Neural progenitor cell (in vitro differentiated cells): ENCODE measurements at places on chromosomes 1 and 21.

DNA sequence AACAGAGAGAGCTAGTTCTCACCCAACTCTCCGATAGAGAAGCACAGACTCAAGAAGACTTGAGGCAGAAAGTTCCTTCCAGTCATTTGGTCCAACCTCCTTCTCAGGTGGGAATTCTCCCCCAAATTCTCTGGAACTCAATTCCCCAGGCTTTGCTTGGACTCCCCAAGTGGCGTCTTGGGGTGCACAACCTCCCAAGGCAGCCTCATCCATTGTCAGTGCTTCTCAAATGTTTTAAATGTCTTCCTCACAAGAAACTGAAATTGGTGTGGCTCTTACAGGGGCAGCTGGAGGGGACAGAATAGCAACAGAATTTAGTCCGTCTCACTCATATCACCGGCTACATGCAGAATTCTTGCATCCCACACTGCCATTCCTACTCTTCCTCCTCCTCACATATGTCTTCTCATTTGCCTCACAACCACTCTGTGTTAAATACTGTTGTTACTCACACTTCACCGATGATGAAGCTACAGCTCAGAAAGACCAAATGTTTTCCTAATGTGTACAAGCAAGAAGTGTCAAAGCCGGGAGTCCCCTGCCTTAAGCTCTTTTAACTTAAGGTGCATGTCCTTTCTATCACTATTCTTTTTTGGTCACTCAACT lies 33.4 kb upstream of the CD84 start:
- no peaks in the 10 kb centered on the region for H3K27me3 ChIP-seq
- H3K27ac ChIP-seq = no peak overlapping the region
- DNase-seq = no peak

- DNase-seq = no peak
- H3K4me3 ChIP-seq = no peak overlapping the region
- H3K27me3 ChIP-seq = no peaks in the 10 kb centered on the region
- H3K4me1 ChIP-seq = peaks cover 6% of the 10 kb centered on the region
- no peaks in the 10 kb centered on the region for H3K36me3 ChIP-seq
Observed at GRCh38 chr1:41246568-41246967, 4.5 kb upstream of the SCMH1 start.

- H3K4me1 ChIP-seq = no peaks in the 10 kb centered on the region
- no peak for DNase-seq
- H3K27ac ChIP-seq = no peak overlapping the region
- H3K27me3 ChIP-seq = peaks cover 1% of the 10 kb centered on the region
- no peaks in the 10 kb centered on the region for H3K36me3 ChIP-seq
Observed at GRCh38 chr21:37921091-37921490, 4.8 kb upstream of the KCNJ6 start.

- peaks cover 15% of the 10 kb centered on the region for H3K4me1 ChIP-seq
- no peak overlapping the region for H3K4me3 ChIP-seq
- no peaks in the 10 kb centered on the region for H3K36me3 ChIP-seq
- H3K27me3 ChIP-seq = no peaks in the 10 kb centered on the region
Observed at GRCh38 chr1:26277261-26277661, 2.6 kb upstream of the SH3BGRL3 start.

DNA sequence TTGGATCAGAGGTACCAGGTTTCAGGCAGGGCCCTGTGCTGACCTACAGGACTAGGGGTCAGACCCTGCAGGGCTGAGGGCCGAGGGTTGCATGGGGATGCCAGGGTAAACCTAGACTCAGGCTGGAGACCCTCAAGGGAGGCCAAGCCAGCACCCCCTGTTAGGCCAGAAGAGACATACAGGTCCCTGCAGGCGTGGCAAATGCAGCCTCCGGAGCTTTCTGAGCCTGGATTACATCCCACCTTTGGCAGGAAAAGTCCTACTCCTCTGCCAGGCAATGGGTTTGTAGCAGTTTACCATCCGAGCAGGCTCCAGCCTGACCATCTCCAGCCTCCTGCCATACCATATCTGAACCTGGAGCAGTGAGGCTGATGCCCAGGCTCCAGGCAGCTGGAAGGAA lies 425.3 kb downstream of the NPHP4 start:
- H3K4me3 ChIP-seq = no peak overlapping the region
- no peak for DNase-seq
- no peaks in the 10 kb centered on the region for H3K36me3 ChIP-seq
- no peaks in the 10 kb centered on the region for H3K4me1 ChIP-seq

DNA sequence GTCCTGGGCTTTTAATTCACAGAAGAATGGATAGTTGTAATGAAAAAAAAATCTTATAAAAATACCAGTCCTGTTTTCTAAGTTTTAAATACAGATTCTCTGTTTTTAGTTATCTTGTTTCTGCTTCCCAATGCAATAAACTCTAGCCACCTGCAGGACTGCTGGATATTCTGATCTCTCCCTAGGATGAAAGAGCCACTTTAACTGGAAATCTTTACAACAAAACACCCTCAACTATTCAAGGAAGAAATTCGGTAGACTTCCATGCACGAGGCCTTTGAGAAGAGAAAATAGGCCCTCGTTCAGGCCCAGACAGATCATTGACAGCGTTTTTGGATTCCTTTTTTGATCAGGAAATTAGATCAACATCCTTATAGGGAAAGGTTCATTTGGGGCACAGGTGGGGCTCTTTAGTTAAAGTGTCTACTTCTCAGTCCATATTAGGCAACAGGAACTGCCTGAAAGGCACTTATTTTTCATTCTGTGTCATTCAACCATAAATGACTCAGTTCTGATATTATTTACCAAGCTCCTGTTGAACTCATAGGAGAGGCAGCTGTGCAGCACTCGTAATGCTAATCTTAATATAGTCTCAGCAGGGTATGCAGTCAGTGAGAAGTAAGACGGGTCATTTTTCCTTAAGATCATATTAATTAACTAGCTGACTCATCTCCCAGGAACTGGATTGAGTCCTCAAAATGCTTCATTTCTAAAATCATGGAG lies 71.1 kb upstream of the ERRFI1 start:
- DNase-seq = no peak
- no peaks in the 10 kb centered on the region for H3K4me1 ChIP-seq
- H3K27ac ChIP-seq = no peak overlapping the region
- H3K4me3 ChIP-seq = no peak overlapping the region
- no peaks in the 10 kb centered on the region for H3K36me3 ChIP-seq
- H3K27me3 ChIP-seq = no peaks in the 10 kb centered on the region

GRCh38 chr1:24683713-24684162 lies 40.6 kb downstream of the SRRM1 start:
- H3K27me3 ChIP-seq = no peaks in the 10 kb centered on the region
- H3K4me3 ChIP-seq = no peak overlapping the region
- no peaks in the 10 kb centered on the region for H3K4me1 ChIP-seq
- no peak for DNase-seq

DNA sequence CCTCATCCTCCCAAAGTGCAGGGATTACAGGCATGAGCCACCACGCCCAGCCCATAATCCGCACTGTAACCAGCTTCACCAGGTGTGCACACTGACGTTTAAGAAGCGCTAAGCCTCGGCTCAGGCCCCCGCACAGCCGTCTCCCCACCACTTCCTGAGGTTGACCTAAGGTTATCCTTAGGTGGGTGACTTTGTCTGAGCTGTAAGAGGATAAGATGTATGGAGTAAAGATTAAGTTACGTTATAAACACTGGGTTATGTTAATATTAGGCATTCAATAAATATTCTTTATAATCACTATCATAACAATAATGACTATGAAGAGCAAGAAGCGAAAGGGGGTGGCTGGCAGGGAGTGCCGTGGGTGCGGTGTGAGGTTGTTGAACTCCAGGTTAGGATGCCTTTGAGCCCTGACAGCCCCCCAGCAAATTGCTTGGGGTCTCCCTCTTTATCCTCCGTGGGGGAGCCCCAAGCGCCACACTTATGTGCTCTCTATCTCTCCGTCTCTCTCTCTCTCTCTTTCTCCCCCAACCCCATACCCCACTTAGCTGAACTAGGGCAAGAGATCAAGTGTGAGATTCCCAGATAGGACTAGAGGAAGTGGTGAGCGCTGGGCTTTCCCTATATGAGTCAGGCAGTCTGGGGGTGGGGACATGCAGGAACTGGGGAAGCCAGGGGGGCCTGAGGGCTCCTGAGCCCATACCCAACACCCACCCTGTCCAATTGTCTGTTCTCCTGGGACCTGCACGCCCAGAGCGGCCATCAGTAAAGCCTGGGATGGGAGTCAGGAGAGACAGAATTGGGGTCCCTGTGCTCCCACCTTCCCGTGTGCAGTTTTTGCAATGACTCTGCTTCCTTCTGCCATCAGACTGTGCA lies 7.6 kb downstream of the EFHD2 start:
- no peak overlapping the region for H3K4me3 ChIP-seq
- no peak for DNase-seq
- H3K27me3 ChIP-seq = peaks cover 5% of the 10 kb centered on the region
- H3K4me1 ChIP-seq = no peaks in the 10 kb centered on the region
- H3K36me3 ChIP-seq = no peaks in the 10 kb centered on the region

- H3K4me3 ChIP-seq = no peak overlapping the region
- no peak overlapping the region for H3K27ac ChIP-seq
- no peak for DNase-seq
- no peaks in the 10 kb centered on the region for H3K36me3 ChIP-seq
Observed at GRCh38 chr1:13792419-13792818, 92.4 kb downstream of the PRDM2 start.

DNA sequence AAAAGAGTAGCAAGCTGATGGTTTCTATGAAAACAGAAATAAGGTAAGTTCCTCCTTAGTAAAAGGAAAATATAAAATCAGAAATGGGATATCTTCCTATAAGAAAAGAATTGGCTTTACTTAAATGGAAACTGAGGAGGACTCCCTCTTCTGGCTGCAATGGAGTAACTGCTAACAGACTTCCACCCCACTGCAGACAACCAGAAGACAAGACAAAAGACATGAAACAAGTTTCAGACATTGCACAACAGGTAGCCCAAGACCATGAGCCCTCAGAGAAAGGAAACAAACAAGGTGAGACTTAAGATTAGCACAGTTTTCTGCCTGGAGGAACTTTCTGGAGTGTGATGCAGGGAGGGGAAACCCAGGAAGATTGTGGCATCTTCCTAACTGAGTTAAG lies 17.0 kb upstream of the OLFML2B start:
- H3K36me3 ChIP-seq = no peaks in the 10 kb centered on the region
- no peaks in the 10 kb centered on the region for H3K4me1 ChIP-seq
- H3K27ac ChIP-seq = no peak overlapping the region
- H3K27me3 ChIP-seq = peaks cover 4% of the 10 kb centered on the region

GRCh38 chr1:236156512-236157208 lies 14.3 kb downstream of the GPR137B start:
- H3K4me1 ChIP-seq = no peaks in the 10 kb centered on the region
- no peak overlapping the region for H3K4me3 ChIP-seq
- no peaks in the 10 kb centered on the region for H3K36me3 ChIP-seq
- DNase-seq = no peak
- no peaks in the 10 kb centered on the region for H3K27me3 ChIP-seq

GRCh38 chr1:202238914-202239313 lies 45.3 kb downstream of the LGR6 start:
- H3K4me1 ChIP-seq = peaks cover 16% of the 10 kb centered on the region
- DNase-seq = no peak
- no peak overlapping the region for H3K4me3 ChIP-seq
- no peaks in the 10 kb centered on the region for H3K27me3 ChIP-seq

- H3K27me3 ChIP-seq = no peaks in the 10 kb centered on the region
- peak; percentile 66 for DNase-seq
- H3K27ac ChIP-seq = no peak overlapping the region
- H3K36me3 ChIP-seq = no peaks in the 10 kb centered on the region
- H3K4me1 ChIP-seq = peaks cover 3% of the 10 kb centered on the region
- no peak overlapping the region for H3K4me3 ChIP-seq
Observed at GRCh38 chr1:44294588-44295007, 60.5 kb downstream of the ERI3 start.

DNA sequence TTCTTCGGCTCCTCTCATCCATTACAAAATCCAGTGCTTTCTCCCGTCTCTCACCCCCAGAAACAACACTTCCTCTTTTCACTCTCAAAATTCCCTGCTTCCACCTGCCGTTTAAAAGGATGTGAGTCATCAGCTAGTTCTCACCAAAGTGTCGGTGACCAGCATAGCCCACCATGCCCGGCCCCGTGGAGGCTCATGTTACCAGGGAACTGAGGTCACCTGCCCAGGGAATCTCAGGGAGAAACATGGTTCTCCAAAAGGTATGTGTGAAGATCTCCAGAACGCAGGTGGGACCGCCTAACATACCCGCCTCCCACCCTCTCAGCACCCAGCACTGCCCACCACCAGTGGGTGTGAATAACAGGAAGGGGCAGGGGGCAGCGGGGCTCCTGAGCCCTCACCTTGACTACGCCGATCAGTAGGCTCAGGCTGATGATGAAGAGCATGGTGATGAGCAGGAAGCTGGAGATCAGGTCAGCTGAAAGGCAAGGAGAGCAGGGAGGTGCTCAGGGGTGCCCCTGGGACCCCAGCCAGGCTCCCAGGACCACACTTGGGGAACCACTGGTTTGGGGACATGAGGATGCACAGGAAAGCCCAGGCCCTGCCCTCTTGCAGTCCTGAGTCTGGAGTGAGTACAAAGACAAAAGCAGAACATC lies 16.2 kb downstream of the LAPTM5 start:
- no peak for DNase-seq
- no peaks in the 10 kb centered on the region for H3K4me1 ChIP-seq
- no peaks in the 10 kb centered on the region for H3K36me3 ChIP-seq
- H3K27me3 ChIP-seq = no peaks in the 10 kb centered on the region
- no peak overlapping the region for H3K4me3 ChIP-seq

DNA sequence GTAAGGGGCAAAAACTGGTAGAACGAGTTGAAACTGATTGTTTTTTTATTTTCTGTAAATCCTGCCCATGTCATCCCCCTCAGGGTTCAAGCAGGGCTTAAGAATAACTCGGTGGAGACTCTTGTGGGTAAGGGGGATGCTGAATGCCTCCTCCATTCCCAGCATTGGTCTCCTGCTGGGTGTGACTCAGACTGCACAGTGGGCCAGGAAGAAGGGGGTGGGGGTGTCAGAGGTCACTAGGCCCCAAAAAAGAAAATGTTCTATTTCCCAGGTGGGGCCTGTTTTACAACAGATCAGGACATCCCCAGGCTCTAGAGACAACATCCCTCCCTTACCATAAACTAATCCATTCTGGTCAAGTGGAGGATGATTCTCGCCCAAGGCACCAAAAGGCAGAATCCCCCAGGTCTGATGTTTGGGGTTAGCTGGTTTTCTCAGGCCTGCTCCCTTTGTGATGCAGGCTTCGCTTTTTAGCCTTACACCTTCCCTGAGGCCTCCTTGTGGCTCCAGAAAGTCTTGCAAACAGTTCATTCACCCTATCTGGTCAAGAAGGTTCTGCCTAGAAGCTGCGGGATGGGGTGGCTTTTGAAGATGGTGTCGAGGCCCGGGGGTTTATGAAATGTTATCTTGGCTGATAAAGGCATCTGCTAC lies 10.7 kb upstream of the GRHL3 start:
- DNase-seq = peak; percentile 64
- H3K4me3 ChIP-seq = no peak overlapping the region
- peaks cover 60% of the 10 kb centered on the region for H3K4me1 ChIP-seq
- no peaks in the 10 kb centered on the region for H3K36me3 ChIP-seq
- no peak overlapping the region for H3K27ac ChIP-seq
- no peaks in the 10 kb centered on the region for H3K27me3 ChIP-seq

- DNase-seq = peak; percentile 75
- H3K36me3 ChIP-seq = no peaks in the 10 kb centered on the region
- no peak overlapping the region for H3K27ac ChIP-seq
- H3K4me3 ChIP-seq = no peak overlapping the region
- peaks cover 45% of the 10 kb centered on the region for H3K27me3 ChIP-seq
Observed at GRCh38 chr1:71049951-71050598, 2.5 kb upstream of the PTGER3 start.

GRCh38 chr1:240575981-240576662 lies 35.8 kb downstream of the GREM2 start:
- H3K27me3 ChIP-seq = no peaks in the 10 kb centered on the region
- H3K36me3 ChIP-seq = no peaks in the 10 kb centered on the region
- H3K4me1 ChIP-seq = no peaks in the 10 kb centered on the region
- H3K27ac ChIP-seq = no peak overlapping the region
